ENCODE measurements at places on chromosomes 1 and 21.

DNA sequence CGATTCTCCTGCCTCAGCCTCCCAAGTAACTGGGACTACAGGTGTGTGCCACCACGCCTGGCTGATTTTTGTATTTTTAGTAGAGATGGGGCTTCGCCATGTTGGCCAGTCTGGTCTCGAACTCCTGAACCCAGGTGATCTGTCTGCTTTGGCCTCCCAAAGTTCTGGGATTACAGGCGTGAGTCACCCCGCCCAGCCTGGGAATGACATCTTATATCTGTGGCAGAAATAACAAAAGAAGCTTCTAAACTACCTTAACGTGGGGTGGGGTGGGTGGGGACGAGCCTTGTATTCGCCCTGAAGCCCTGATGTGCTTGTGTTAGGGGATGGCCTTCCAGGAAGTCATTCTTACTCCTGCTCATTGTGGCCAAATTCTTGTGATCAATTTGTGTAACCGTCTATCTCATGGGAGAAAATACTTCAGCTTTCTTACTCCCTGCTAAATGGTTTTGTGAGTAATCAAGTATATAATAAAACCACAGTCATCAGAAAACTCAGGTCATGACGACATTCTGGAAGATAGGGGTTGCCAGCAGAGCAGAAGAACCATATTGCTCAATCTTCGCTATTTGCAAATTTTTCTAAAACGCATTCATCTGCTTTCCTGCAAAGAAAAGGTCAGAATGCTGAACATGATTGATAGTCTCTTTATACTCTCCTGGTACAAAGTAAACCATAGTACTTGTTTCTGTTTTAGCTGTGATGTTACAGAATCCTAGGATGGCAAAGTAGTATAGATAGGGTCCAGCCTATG is 63.2 kb downstream of the DIRAS3 start:
- DNase-seq: no peak

GRCh38 chr1:119298687-119299303 is 69.8 kb upstream of the HAO2 start:
- DNase-seq: no peak

GRCh38 chr1:111801071-111801850 is 45.6 kb downstream of the DDX20 start:
- DNase-seq: no peak

DNA sequence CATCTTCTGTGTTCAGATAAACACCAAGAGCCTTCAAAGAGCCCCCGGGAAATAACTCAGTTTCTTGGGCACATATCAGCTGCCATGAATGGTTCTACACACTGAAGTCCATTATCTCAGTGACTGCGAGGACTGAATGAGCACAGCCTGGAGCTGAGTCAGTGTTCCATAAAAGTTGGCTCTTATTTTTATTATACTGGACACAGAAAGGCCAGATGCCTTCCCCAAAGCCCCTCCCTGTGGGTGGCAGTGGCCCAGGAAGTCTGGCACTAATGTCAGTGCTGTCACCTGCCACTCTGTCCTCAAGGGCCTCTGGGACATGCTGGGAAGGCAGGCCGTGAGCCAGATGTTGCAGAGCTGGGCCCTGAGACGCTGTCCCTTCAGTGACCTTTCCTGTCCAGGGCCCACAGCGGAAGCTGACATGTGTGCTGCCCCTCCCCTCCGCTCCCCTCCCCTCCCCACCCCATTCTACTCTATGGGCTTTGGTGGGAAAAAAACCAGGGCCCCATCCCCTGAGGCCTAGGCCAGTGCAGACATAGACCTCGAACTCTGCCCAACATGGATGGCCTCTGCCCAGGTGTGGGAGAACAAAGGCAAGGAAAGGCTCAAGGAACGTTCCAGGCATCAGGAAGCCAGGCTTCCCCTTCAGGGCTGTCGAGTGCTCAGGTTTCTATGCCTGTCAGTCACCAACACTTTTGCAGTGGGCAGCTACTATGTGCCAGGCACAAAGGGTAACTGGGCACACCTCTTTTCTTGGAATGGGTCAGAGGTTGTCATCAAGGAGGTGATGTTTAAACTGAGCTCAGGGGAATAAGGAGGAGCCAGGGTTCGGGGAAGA is 22.4 kb upstream of the NPPB start:
- no peak for DNase-seq

DNA sequence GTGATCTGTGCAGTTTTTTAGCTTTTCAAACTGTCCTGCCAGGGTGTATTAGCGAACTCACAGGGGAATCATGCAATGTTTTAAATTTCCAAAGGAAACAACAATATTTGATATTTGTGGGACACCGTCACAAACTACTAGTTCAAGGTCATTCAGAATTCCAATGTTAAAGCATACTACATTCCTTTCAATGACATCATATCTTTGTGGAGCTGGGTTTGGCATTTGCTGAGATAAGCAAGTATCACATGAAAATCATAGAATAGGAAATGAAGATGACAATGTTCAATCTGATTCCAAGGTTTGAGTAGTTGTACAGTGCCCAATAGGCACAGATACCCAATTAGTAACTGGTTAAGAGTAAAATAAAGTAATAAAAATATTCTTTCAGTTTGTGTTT is 35.6 kb downstream of the NUF2 start:
- no peak for DNase-seq

- no peak for DNase-seq
Measured at GRCh38 chr1:93824834-93825233, 54.2 kb downstream of the DNTTIP2 start.

GRCh38 chr1:104825401-104825800 is 1075.7 kb downstream of the AMY1C start:
- no peak for DNase-seq

All from DMS 273 treated with DMSO at 0.1 percent for 48 hours (cell line).